ENCODE measurements at places on chromosomes 3 and 15.

DNA sequence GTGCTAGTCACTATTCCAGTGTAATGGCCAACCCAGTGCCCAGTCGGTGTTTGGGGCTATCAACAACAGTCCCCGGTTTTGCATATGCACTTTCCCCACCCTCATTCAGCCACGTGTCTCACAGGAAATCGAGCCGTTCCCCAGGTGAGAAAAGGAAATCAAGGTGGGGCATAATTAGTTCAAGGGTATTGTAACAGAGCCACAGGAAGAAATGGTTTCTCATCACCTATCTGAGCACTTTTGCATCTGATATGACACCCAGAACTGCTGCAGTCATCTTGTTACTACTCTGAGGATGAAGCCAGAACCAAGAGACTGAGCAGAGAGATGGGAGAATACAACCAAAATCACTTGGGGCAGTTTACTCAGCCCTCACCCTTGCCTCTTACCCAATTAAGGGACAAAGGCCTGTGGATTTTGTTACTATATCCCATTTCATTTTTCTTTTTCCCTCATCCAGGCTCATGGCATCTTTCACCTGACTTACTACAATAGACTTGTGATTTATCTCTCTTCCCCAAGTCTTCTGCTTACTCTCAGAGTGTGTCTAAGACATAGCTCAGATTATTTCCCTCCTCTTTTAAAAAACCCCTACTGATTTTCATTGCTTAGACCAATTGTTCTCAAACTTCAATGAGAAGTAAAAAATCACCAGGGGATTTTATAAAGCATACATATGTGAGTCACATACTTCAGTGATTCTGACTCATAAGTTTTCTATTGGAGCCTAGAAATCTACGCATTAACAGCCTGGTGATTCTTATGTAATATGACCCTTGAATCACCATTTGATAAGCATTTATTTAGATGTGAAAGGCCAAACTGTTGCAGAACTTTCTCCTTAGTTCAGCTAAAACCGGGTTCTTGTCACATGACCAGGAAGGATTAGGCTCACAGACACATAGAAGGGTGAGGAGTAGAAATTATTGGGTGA lies 40.5 kb downstream of the TRAT1 start:
- DNase-seq = peak; percentile 66

GRCh38 chr3:45140141-45140769 lies 5.9 kb downstream of the CDCP1 start:
- no peak for DNase-seq

GRCh38 chr3:188901126-188901525 lies 270.6 kb upstream of the TPRG1 start:
- no peak for DNase-seq

DNA sequence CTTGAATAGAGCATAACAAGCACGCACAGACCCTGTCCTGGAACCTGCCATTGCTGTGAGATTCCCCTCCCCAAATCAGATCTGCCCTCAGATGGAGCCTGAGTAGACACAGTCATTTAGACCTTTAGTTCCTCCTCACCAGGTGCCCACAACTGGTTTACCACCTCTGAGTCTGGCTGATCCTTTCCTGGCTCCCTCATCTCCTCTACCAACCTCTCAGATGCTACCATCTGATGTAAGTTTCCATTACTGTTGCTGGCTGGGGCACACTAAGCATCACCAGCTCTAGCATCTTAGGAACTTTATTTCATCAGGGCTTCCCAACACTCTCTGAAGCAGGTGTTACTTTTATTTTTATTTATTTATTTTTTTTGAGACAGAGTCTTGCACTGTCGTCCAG lies 288.3 kb downstream of the TLE3 start:
- no peak for DNase-seq

DNA sequence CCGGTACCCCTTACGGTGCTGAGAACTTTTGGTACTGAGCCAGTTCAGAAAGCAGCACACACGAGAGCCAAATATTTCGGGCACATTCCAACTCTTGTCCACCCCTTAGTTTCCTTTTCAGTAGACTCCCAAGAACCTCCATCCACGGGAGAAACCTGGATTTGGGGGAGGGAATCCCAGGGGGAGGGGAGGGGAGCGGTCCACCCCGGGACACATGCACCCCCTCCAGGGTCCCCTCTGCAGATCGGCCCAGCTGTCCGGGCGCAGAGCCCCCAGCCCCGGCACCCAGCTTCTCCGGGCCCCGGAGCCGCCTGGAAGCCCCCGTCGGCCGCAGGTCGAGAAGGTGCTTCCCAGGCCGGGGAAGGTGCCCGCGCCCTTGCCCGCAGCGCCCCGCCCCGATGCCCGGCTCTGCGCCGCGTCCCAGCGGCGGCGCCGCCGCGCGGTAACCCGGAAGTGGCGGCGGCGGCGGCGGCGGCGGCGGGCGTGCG lies 455 bp upstream of the ABHD17C start:
- no peak for DNase-seq

DNA sequence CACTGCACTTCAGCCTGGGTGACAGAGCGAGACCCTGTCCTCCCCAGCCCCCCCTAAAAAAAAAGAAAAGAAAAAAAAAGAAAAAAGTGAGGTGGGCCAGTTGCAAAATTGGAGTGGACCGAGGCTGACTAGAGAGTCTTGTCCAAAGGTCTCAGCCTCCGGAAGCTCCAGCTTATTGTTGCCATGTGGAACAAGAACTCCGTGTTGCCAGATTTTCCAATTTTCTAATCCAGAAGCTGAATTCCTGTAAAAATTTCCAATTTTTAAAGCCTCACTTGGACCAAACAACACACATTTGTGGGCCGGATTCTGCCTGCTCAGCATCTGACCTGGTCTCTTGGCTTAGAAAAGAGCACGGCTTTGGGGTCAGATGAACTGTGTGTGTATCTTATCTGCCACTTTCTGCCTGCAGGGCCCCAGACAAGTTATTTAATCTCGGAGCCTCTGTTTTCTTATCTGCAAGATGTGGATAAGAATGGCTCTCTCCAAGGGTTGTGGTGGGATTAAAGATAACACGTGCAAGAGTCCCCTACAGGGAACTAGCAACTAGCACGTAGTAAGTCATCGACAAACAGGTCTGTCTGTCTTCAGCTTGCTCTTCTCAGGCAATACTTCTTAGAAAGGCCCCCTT lies 73.7 kb upstream of the TLE3 start:
- no peak for DNase-seq

- DNase-seq = peak; percentile 75
Measured at GRCh38 chr3:10015461-10015904, 10.8 kb upstream of the FANCD2 start.

GRCh38 chr15:45892182-45892581 lies 257.4 kb downstream of the SQOR start:
- DNase-seq = peak; percentile 37

- no peak for DNase-seq
Measured at GRCh38 chr15:81170511-81170910, 26.2 kb upstream of the IL16 start.

DNA sequence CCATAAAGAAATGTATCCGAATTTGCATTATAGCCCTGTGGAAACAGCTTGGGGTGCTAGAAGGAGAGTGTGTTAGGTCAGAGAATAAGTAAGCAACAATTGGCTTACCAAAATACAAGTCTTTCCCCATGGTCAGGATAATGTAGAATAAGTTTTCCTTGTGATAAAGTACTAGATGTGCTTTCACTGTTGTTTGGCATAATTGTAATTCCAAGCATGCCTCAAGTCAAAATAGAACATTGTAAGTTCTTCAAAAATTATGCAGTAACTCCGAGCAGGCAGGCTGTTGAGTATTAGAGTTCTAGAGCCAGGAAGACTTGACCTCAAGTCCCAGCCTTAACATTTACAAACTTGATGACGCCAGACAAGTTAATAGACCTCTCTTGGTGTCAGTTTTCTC lies 242.0 kb downstream of the TUSC7 start:
- no peak for DNase-seq

- DNase-seq = no peak
Measured at GRCh38 chr15:39365873-39366272, 215.0 kb upstream of the THBS1 start.

- DNase-seq = no peak
Measured at GRCh38 chr15:44666210-44667038, 3.0 kb upstream of the SPG11 start.

DNA sequence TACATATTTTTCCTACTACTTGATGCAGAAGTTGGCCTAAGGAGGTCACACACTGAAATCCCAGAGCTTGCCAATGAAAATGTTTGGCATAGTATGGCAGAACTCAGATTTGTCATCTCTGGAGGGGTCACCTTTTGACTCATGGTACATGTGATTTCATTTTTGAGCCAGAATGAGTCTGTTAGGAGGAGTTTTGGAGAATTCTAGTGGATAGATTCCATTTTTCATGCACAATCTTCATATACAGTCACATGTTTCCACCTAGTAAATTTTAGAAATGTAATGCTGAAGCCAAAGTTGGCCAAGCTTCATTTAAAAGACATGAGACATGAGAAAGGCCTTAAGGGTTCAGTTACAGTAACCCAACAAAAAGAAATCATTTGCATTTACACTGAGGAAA lies 97.8 kb upstream of the IGSF10 start:
- DNase-seq = no peak

DNA sequence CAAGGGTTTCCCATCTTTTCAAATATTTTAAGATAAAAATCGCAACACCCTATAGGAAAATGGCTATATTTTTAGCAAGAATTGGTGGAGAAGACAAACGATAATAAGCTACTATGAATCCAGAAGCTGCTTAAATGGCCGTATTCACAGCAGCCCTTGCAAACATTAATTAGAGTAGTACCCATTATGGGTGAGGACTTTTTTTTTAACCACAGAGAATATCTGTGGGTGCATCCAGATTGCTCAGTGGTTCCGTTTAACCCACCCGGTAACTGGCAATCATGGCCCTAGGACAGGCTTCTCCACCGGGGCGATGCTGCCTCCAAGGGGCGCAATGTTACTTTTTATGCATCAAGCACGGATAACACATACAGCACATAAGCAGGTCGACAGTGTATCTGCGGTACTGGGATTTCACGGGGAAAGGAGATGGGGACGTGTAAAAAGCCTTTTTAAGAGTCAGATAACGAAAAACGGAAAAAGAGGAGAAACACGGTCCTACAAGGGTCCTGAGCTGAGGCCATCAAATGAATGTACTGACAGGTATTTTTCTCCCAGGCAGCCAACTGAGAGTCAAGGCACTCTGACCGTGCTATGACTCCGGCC lies 968 bp upstream of the TMEM266 start:
- DNase-seq = no peak

DNA sequence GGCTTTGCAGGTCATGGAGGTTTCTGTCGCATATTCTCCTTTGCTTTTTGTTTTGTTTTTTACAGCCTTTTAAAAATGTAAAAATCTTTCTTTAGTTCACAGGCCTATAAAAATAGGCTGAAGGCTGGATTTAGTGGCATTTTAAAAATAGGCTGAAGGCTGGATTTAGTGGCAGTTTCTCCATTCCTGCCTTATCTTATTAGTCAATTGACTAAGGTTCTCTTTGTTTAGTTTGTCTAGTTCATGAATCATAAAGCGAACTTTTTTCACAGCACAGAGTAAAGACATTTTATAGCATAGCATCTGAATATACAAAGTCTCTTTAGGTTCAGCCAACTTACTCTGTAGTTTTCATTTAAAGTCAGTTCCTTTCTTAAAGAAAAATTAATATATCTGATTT lies 31.4 kb downstream of the AP4E1 start:
- DNase-seq = no peak

DNA sequence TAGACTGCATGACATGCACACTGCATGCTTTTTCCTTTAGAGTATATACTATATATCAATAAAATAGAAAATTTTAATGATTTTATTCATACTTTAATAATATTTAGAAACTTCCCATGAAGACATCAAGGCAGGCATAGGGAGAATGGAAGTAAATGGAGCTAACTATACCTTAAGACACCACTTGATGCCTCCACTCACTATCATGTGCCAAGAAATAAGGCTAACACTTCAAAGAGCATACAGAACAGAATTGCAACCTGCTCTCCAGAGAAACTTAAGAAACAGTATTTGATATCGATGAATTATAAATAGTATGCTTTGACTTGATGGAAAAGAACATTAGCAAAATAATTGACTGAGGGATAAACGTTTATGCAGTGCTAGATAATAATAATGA lies 192.6 kb upstream of the MBNL1 start:
- no peak for DNase-seq

- no peak for DNase-seq
Measured at GRCh38 chr3:133991637-133992036, 38.1 kb downstream of the SLCO2A1 start.

DNA sequence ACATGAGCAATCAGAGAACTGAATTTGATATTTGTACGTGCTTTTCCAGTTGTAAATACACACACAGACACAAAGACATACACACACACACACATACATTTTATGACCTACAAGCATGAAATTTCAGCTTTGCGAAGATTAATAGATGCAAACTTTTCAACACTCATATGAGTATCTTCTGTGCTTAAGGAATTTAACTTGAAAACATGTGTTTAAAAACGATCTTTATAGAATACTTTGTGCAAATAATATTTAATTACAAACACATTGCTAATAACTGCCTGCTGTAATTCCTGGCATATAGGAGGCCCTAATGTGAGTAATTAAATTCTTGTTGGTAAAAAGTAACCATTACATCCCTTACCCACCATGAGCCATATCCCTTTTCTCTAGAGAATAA lies 107.7 kb upstream of the PLSCR5 start:
- DNase-seq = no peak

- no peak for DNase-seq
Measured at GRCh38 chr3:128011140-128011539, 41.1 kb upstream of the SEC61A1 start.

- no peak for DNase-seq
Measured at GRCh38 chr15:65402961-65403360, 19.8 kb downstream of the IGDCC4 start.

- peak; percentile 85 for DNase-seq
Measured at GRCh38 chr15:55224892-55225291, 28.2 kb upstream of the RSL24D1 start.

- no peak for DNase-seq
Measured at GRCh38 chr3:57793737-57794187, 37.7 kb downstream of the SLMAP start.

GRCh38 chr3:5144316-5144994 lies 22.4 kb downstream of the ARL8B start:
- DNase-seq = no peak

- DNase-seq = no peak
Measured at GRCh38 chr3:65166531-65166930, 478.7 kb upstream of the ADAMTS9 start.

- DNase-seq = no peak
Measured at GRCh38 chr3:71724584-71725270, 475 bp downstream of the EIF4E3 start.

- peak; percentile 84 for DNase-seq
Measured at GRCh38 chr3:154023148-154023547, 98.0 kb upstream of the ARHGEF26 start.

GRCh38 chr15:69891070-69891536 lies 206.6 kb downstream of the TLE3 start:
- DNase-seq = no peak

DNA sequence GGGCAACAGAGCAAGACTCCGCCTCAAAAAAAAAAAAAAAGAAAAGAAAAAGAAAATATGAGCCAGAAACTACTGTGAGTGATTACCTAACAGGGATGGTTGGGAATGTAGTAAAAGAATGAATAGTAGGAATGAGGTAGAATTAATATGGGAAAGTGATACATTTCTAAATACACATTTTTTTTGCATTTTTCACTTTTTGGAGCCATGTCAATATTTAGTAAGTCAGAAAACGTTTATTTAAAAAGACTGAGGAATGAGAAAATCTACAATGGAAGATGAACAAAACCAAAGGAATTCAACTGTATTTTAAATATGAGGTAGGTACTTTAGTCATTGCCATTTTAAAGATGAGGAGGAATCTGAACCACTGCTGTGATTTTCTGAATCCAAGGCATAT lies 817.2 kb upstream of the CADM2 start:
- DNase-seq = no peak

- no peak for DNase-seq
Measured at GRCh38 chr15:66785637-66786036, 83.6 kb downstream of the SMAD6 start.

GRCh38 chr15:68313501-68314410 lies 36.2 kb downstream of the FEM1B start:
- DNase-seq = no peak

Measured in epithelial cell of proximal tubule (primary cell).